Kidney capillary endothelial cell (primary cell): ENCODE measurements at places on chromosomes 5 and 9.

DNA sequence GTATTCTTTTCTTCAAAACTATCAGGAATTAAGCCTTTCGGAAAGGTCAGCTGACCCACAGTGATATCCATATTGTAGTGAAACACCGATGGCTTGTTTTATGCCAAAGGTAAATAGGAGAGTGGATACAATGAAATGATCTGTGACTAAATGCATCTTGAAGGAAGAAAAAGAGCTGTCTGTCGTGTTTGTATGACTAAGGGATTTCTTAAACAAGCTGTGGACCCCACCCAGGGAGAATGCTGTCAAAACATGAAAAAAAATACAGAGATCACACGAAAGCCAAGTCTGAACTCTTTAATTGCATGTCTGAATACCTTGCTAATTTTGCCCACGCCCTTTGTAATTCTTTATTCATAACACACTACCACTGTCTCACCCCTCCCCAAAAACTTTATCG lies 286.4 kb upstream of the WWC1 start:
- DNase-seq = no peak

DNA sequence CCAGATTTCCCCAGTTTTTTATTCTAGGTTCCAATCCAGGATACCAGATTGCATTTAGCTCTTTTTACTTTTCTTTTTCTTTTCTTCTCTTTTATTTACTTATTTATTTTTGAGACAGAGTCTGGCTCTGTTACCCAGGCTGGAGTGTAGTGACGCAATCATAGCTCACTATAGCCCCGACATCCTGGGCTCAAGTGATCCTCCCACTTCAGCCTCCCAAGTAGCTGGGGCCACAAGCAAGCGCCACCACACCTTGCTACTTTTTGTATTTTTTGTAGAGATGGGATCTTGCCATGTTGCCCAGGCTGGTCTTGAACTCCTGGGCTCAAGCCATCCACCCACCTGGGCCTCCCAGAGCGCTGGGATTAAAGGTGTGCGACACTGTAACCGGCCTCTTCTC lies 48.4 kb downstream of the GSN start:
- DNase-seq = no peak

DNA sequence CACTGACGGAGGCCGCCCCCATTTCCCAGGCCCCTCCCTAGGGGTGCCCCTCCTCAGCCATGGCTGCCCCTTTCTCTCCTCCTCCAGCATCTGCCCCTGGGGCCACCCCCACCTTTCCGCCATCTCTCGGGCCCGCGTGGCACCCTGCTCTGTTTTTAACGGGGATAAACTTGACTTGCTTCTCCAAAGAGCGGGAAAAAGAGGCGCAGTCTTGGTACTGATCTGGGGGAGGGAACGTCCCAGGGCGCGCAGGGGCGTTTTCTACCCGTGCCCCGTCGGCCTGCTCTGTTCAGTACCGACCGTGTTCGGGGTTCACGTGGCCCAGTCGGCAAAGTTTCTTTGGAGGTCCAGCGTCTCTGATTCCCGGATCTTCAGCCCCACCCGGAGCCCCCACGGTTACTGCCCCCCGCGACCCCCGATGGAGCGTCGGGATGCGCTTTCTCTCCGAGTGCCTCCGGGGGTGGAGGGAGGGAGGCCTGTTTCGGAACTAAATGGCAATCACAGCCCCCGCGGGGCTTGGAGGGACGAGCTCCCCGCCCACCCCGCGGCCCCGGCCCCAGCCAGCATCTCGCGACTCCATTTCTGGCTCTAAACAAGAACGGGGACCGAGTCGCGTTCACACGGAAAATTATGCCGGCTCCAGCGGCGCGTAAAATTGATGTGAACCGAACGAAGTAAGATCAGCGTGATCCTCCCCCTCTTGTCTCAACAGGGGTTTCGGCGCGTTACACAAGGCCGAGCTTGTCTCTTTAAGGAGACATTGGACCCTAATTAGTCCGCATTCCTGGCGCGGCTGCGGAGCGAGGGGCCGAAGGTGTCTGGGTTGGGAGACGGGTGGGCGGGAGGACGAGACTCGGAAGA lies 1.1 kb upstream of the TLE4 start:
- DNase-seq = no peak

- DNase-seq = no peak
These were observed 236.5 kb upstream of the TRIM32 start for GRCh38 chr9:116450378-116451139.

DNA sequence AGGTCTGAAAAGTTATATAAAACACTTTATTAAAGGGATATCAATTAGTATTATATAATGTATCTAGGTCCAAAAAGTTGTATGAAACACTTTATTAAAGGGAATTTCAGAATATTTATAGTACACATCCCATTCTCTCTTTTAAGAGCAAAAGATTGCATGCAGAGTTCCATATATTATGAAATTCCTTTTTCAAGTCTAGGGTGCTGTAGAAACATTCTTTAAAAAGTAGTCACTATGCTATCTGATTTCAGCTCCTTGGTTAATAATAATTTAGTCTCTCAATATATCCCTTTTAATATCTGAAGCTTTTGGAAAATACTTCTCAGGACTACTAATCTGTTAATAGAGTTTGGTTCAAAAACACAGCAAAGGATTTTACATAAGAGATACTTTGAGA lies 1496.1 kb upstream of the C9orf72 start:
- no peak for DNase-seq

DNA sequence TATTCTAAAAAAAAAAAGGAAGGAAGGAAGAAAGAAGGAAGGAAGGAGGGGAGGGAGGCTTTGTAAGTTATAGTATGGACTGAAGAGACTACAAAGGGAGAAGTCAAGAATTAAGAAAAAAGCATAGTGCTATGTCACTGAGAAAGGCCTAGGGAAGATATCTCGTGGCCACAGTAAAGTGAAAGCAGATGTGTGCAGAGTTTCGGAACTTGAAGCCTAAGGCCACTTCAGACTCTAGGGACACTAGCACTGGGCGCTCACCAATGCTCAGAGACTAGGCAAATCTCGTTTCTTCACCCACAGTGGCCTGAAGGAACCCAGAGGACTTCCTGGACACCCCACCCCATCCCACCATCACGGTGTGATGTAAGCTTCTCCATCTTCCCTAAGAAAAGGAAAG lies 181.4 kb upstream of the TRPM3 start:
- no peak for DNase-seq

DNA sequence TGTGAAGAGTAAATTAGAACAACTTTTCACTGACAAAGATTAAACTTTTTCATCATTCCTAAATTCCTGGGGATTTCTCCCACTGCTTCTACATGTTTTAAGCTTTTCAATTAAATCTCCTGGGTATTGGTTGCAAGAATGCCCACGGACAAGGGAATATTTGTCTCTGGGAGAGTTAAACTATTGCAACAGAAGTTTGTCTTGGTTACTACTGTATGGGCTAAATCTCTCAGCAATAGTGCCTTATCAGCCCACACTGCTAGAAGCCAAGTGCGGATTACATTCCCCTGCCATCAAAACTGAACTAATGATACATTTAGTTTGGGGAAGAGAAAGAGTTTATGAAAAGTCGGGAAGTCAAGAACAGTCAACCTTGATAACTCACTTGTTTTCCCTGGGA lies 528.2 kb upstream of the C9orf72 start:
- no peak for DNase-seq

- DNase-seq = no peak
These were observed 205.2 kb upstream of the EDIL3 start for GRCh38 chr5:84589926-84590325.

- DNase-seq = no peak
These were observed 67.6 kb upstream of the LHFPL2 start for GRCh38 chr5:78716206-78716605.

DNA sequence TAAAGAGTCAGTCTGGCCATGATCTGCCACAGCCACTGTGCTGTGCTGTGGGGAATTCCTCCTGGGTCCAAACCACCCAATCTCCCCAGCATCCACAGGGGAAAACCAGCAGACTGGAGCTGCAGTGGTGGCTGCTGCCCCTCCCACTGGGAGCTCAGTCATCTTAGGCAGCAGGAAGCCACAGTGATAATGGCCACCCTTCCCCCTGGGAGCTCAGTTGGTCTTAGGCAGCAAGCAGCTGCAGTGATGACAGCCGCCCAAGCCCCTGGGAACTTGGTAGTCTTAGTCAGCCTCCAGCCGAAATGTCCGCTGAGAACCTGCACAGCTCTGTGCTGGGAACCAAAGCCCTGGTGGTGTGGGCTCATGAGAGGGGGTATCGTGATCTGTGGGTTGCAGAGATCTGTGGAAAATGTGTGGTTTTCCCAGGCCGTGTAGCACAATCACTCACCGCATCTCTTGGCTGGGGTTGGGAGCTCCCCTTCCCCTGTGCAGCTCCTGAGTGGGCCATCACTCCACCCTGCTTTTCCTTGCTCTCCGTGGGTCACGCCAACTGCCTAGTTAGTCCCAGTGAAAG lies 38.4 kb upstream of the SMIM15 start:
- no peak for DNase-seq

- no peak for DNase-seq
These were observed 194.5 kb downstream of the NR3C1 start for GRCh38 chr5:143208781-143209510.

DNA sequence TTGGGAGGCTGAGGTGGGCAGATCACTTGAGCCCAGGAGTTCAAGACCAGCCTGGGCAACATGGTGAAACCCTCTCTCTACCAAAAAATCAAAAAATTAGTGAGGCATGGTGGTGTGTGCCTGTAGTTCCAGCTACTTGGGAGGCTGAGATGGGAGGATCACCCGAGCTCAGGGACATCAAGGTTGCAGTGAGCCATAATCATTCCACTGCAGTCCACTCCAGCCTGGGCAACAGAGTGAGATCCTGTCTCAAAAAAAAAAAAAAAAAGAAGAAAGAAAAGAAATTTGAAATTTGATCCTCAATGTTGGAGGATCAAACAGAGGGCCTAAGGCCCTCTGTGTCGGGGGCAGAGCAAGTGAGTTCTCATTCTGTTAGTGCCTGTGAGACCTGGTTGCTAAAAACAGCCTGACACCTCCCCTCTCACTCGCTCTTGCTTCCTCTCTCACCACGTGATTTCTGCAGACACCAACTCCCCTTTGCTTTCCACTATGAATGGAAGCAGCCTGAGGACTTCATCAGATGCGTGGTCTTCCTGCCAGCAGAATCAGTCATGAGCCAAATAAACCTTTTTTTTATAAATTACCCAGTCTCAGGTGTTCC lies 8.4 kb upstream of the GOLPH3 start:
- no peak for DNase-seq

- no peak for DNase-seq
These were observed 53.7 kb downstream of the PLAC8L1 start for GRCh38 chr5:146051678-146052077.

DNA sequence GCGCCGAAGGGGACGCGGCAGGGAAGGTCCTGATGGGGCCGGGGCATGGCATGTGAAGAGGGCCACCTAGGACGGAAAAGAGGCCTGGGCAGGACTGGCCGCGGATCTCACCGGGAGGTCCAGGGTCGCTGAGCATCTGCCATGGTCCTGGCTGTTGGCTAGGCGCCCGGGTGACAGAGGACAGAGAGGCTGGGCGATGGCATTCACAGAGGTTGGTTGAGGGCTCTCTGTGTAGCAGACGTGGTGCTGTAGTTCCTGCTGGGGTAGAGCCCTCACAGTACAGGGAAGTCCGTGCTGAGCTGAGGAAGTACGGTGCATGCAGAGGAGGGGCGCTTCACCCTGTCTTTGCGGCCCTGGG lies 427 bp downstream of the PCYOX1L start:
- DNase-seq = no peak

- DNase-seq = no peak
These were observed 141.6 kb upstream of the RPS23 start for GRCh38 chr5:82419559-82420332.

DNA sequence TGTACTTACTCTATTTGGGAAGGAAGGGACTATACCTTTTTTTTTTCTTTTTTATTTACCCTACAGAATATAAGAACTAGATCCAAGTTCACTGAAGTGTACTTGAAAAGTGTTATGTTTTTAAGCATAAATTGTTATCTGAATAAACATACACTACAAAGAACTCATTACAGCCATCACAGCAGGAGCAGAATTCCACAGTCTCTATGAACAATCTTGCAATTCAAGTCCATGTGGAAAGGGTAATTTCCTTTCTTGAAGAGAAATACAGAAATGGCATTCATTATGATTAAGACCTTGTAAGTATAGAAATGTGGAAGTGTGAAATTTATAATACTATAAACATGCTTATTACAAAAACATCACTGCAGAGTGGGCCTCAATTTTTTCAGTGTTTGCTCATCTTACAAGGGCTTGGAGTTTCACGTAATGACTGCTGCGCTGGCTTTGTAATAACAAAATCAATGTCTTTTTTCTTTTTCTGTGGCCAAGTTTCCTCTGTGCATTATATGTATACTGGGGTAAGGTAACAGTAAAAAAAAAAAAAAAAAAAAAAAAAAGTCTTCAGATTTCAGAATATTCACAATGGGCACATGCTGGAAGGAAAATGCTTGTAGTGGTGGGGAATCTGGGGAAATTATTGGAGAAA lies 77.0 kb upstream of the GNA14 start:
- DNase-seq = no peak

DNA sequence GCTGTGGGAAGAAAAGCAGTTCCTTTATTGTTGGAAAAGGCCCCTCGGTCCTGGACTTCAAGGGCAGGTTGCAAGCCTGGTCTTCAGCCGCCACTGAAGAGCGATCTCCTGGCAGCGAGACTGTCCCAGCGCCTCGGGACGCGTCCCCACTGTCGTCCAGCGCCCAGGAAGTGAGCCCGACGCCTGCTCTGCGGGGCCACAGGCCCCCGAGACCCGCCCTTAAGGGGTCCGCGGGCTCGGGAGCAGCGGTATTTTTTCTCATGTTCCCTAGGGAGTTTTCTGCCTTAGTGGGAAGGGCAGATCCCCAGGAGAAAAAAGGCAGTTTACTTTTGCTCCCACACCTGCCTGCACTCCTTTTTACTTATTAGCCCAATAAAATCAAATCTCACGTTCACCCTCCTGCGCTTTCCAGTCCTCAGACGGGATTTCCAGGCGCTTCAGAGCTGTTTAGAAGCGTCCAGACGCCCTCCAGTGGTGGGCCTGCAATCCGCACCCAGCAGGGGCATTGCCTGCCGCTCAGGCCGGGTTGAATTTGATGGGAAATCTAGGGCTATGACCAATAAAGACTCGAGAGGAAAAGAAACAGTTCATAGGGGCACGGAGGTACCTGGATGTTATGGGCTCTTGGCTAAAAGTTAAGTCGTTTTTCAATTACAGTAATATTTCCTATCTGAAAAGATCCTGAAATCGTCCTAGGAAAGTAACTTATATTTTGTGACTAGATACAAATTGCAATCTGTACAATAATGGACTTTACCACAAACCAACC lies 2.8 kb upstream of the EFNA5 start:
- DNase-seq = peak; percentile 86

DNA sequence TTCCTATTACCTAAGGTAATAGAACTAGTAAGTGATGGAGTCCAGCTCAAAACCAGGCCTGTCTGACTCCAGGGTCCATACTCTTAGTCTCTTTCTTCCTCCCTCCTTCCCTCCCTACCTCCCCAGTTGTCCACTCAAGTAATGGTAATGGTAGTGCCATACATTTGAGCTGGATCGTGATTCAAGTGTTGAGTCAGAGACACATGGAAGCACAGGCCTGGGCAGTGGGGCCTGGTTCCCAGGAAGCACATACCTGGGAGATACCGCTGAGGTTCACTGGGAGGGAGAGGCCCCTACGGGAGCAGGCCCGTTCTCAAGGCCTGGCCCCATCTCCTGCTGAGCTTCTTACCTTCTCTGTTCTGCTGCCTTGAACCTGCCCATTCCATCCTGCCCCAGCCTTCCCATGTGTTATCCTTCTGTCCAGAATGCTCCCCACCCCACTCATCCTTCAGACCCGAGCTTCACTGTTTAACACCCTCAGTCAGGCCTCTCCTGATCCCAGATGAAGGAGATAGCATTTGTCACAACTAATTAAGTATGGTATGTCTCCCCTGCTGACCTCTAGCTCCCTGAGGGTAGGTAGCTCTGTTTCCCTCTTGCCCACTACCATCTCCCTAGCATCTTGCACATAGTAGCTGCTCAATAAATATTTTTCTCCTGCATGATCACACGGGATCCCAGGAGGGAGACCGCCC lies 13.8 kb downstream of the URM1 start:
- DNase-seq = no peak
